ENCODE measurements at places on chromosomes 5 and 9.

GRCh38 chr5:111695991-111696390, 61.0 kb downstream of the NREP start:
- no peak for DNase-seq

- DNase-seq = no peak
Observed at GRCh38 chr5:29229461-29229860, 1964.0 kb upstream of the CDH6 start.

- DNase-seq = no peak
Observed at GRCh38 chr5:38538161-38538560, 18.3 kb downstream of the LIFR start.

DNA sequence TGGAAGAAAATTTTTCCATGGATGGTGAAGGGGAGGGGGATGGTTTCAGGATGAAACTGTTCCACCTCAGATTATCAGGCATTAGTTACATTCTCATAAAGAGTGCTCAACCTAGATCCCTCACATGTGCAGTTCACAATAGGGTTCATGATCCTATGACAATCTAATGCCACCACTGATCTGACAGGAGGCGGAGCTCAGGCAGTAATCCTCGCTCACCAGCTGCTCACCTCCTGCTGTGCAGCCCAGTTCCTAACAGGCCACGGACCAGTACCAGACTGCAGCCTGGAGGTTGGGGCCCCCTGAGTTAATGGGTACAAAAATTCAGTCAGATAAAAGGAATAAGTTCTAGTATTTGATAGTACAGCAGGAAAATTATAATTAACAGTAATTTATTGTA, 337.2 kb downstream of the NPR3 start:
- DNase-seq = no peak

GRCh38 chr9:94881940-94882339, 155.4 kb downstream of the AOPEP start:
- no peak for DNase-seq

DNA sequence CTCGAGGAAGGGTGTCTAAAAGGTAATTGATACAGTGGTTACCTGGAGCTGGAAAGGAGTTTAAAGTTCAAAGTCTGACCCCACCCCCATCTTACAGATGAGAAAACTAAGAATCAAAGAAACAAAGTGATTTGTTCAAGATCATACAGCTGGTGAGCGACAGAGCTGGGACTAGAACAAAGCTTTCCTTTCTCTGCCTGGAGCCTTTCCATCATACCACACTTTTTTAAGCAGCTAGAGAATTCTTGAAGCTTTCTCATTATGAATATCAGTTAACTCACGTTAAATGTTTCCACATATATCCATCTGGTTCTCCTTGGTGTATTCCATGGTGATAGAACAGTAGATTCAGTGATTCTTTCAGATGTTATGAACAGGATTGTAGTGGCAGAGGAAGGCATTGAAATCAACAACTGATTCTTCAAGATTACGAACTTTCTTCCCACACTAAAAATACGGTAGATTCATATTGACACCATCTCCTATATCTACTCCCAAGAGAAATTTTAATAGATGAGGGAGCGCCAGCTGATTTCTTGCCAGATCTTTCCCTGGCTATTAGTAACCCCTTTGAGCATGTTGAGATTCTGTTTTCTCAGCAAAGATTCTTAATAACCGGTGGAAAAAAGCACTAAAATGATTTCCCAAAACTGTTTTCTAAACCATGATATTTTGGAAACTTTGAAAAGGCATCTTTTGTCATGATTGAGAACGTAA, 233.7 kb downstream of the ADAMTSL1 start:
- no peak for DNase-seq

- no peak for DNase-seq
Observed at GRCh38 chr9:137231372-137232039, 805 bp downstream of the SLC34A3 start.

- DNase-seq = no peak
Observed at GRCh38 chr5:125413496-125414274, 667.2 kb upstream of the ZNF608 start.
